ENCODE measurements at places on chromosomes 5 and 9.
A peak's percentile ranks its signal among the peaks of the same experiment; 100 is the strongest.

GRCh38 chr9:7536310-7536939 lies 263.2 kb downstream of the DMAC1 start:
- peak; percentile 61 for DNase-seq

- no peak for DNase-seq
Observed at GRCh38 chr9:12884736-12885395, 110.0 kb downstream of the LURAP1L start.

GRCh38 chr9:96495341-96495740 lies 45.4 kb downstream of the HABP4 start:
- DNase-seq: no peak

DNA sequence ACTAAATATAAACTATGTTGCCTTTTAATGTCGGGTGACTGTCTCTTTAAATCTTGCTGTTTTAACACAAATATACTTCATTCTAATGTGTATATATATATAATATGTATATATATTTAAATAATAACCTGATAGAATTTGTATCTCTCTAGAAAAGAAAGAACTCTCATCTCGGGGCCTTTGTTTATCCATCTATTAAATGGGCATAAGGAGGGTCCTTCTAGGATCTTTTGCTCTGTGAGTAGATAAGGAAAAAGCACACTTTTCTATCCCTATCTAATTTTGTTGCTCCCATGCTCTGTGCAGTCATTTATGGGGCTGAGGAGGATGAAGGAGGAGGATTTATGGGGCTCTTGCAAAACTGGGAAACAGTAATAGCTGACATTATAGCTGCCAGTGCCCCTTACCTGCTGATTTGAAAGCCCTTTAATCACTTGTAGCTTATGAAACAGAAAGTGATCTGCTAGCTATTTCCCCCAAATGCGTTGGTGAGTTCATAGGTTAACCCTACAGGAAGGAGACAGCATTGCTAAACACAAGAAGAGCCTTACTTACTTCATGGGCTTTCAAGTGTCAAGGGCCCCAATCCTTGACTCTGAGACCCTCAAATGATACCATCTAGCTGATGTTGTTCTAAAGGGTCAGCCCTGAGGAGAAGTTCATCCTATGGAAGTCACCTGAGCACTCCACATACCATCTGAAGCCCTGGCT lies 5.8 kb upstream of the PPARGC1B start:
- DNase-seq: no peak

GRCh38 chr5:50320131-50320749 lies 120.8 kb downstream of the EMB start:
- DNase-seq: no peak

- DNase-seq: no peak
Observed at GRCh38 chr5:57681942-57682341, 199.3 kb upstream of the ACTBL2 start.

DNA sequence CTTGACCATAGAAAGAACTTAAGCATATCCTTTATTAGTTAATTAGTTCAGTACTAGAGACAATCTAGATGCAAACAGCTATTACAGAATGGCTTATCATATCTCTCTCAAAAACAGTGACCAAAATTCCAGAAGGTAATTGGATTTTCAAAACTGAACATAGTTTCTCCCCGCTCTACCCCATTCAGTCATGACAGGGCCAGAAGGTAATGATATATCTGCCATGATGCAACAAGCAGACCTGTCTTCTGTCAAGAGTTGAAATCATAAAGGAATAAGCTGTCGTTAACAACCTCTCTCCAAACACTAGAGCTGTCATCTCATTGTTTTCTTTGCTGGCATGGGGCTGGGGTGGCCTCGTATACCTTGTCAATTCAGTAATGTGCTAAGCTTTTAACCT lies 200.5 kb upstream of the POU5F2 start:
- DNase-seq: no peak

DNA sequence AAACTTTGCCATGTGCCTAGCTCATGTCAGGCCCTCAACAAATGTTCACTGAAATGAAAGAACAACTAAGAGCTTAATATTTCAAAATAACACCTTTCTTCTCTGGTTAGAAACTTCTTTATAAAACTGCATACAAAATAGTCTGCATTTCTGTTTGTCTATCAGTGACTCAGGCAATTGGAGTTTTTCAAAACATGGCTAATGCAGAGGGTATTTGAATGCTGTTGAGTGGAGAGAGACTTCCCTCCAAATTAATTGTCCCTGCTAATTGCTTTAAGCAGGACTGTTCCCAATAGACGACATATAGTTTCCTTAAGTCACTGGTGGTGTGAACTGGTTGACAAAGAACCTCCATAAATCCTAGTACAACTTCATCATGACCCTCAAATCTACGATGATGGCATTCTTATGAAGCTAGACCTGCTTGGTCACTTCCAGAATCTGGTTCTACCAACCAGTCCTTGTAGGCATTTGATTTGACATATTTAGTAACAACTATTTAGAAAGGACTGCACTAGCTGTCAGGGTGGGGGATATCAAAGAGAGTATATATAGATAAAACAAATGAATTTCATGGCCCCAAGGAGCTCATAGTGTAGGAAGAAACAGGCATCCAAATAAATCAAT lies 84.5 kb downstream of the PRLR start:
- DNase-seq: no peak

DNA sequence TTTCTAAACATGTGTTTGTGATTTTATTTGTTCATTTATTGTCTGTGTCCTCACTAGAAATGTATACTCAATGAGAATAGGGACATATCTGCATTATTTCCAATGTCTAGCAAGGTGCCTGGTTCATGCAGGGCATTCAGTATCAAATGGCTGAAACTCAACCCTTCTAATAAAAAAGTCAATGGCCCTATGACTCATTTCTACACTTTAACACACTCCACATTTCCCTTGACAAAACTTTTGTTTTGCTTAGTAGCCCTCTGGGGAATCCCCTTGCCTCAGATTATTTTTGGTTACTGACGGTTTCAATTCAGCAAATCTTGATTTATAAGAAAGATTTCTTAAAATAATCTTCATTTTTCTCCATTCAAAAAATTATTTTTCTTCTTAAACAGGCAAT lies 206.0 kb upstream of the DMRTA1 start:
- DNase-seq: no peak

DNA sequence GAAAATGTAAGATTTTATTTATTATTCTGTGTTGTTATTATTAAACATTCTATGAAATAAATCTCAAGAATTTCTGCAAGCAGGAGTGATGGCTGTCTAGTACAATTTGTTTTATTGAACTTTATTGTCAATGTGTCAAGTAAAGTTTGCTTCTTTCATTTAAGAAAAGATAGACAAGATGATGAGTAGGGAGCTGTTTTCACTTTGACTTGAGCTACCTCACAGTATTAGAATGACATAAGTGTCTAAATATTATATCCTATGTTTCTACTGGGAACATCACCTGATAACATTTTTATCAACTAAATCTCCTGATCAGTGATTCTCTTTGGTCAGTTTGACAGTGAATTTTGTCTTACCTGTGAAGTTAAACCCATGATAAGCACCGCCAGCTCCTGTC lies 12.7 kb upstream of the EDIL3 start:
- no peak for DNase-seq

DNA sequence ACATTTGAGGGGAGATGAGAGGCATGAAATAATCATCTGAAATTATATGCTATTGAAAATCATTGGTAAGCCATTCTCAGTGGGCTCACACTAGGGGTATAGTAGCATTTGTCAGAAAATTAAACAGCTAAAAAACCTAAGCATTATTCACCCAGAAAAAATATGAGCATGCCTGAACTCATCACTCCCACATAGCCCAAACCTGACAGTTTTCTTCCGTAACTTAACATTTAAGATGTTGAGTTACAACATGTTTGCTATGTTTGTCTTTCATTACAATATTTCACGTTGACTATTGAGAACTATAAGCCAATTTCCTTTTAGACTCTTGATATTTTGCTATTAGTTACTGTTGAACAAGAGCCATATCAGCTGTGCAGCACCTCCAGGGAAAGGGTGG lies 23.5 kb upstream of the GHR start:
- no peak for DNase-seq

- DNase-seq: peak; percentile 70
Observed at GRCh38 chr9:4832786-4833579, 40.2 kb downstream of the RCL1 start.
